ENCODE measurements at places on chromosomes 16 and 17.

- DNase-seq = no peak
Observed at GRCh38 chr17:38825762-38826247, 684 bp upstream of the CWC25 start.

DNA sequence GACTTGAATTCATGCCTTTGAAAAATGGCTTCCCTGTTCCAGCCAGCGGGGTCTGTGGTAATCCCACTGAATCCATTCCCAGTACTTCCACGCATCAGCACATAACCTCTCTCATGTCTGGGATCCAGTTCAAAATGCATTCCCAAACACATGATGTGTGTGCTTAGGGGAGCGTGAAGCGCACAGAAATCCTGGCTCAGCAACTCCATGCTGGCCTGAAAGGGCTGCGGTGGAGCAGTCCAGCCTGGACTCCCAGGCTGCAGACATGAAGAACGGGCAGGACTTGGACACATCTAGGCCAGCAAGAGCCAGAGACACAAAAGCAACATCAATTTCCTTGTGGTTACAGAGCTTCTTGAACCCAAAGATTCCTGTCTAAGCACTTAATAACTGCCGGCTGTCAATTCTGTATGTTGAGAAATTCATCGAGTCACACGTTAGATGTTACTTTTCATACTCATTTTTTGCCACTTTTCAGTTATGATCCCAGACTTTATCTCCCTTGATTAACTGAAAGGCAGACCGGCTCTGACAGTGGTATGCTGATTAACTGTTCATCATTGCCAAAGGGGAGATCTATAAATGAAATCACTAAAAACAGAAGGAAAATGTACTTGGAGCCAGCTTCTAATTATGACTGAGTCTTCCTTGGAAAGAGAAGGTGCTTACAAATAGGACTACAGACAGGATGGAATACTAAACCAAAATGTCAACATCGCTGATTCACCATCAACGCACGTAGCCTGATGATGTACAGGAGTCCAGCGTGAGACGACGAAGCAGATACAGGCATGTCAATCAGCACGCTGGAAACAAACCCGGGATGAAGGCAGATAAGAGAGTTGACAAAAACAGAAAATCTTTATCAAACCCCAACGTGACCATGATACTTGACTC lies 23.0 kb downstream of the NSMCE1 start:
- no peak for DNase-seq

GRCh38 chr17:74961657-74962350 lies 10.8 kb downstream of the HID1 start:
- peak; percentile 92 for DNase-seq

GRCh38 chr16:20763461-20764232 lies at the start of gene ACSM3:
Gene ACSM3 (plus strand): TSS chr16:20764014. CDS start chr16:20770035, 6,021 bp downstream.
- DNase-seq = peak; percentile 93

DNA sequence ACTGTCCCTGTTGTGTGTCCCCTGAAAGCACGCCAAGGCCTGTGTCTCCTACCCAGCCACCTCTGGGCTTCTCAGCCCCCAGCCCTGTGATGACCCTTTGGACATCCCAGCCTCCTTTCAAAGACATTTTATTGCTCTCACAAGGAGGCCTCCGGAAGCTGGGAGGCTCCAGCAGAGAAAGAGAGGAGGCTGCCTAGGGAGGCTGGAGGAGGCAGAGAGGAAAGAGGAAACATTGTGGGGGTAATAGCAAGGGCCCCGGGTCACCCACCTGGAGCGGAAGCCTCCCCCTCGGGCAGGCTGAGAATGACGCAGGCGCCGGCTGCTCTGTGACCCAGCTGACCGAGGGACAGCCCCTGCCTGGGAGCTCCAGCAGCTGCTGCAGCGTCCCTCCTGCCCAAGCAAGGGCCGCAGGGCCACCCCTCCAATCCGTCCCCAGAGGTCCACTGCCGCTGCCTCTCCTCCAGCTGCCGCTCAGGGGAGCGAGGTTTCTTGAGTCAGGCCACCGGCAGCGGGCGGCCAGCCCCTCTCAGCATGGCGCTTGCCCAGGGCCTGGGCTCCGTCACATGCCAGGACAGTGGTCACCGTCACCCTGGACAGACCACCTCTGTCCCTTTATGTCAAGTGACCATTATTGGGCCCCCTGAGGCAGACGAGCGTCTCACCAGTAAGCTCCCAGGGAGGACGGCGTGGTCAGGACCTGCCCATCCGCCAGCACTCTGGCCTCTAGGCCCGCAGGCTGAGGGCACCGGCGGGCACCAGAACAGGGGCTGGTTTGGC lies 29.3 kb downstream of the ACTG1 start:
- DNase-seq = peak; percentile 26

DNA sequence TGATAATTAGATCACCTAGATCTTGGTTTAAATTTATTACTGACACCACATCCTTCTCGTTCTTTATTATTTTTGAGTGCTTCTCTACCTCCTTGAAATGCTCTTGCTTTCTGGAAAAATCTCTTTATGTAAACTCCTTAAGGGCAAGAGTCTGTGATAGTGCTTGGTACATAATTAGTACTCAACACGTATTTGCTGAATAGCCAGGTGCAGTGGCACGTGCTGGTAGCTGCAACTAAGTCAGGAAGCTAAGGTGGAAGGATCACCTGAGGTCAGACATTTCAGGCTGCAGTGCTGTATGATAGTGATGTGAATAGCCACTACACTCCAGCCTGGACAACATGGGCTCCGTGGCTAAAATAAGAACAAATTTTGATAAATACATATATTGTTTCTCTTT lies 63.0 kb downstream of the PPM1E start:
- no peak for DNase-seq

- DNase-seq = no peak
Observed at GRCh38 chr16:25606069-25606468, 85.7 kb upstream of the HS3ST4 start.

GRCh38 chr16:15641753-15642556 lies 999 bp downstream of the MARF1 start:
- no peak for DNase-seq

DNA sequence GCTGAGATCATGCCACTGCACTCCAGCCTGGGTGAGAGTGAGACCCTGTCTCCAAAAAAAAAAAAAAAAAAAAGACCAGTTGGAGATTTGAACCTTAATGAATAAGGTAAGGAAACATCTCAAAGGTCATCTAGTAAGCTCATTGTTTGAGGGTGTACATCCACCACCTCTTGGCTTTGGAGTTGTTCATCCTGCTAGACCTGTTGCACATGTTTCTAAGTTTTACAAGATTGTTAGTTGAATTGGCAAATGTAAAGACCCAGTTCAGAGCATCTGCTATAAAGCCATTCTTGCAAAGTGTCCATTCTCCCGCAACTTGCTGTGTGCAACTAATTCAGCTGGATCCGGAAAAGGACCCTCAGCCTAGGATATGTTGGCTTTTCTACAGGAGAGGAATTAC lies 1.5 kb downstream of the PSMD7 start:
- DNase-seq = no peak

GRCh38 chr17:76940295-76940694 lies 72.1 kb downstream of the MGAT5B start:
- DNase-seq = no peak

DNA sequence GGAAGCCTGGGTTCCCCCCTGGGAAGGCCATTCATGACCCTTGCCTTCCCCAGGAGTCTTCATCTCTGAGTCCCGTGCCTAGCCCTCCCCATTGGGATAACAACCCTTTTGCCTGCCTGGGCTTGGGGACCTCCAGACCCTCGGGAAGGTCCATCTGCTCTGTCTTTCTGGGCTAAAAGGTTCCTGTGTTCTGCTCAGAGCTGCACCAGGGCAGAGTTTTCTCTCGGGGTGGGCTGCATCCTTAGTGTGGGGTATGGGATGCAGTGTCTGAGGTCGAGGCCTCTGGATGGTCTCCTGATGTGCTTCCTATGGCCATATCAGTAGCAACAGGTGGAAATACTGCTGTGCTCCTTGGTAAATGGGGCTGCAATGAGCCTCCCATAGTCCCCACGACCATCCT lies 22.9 kb upstream of the PLLP start:
- no peak for DNase-seq

DNA sequence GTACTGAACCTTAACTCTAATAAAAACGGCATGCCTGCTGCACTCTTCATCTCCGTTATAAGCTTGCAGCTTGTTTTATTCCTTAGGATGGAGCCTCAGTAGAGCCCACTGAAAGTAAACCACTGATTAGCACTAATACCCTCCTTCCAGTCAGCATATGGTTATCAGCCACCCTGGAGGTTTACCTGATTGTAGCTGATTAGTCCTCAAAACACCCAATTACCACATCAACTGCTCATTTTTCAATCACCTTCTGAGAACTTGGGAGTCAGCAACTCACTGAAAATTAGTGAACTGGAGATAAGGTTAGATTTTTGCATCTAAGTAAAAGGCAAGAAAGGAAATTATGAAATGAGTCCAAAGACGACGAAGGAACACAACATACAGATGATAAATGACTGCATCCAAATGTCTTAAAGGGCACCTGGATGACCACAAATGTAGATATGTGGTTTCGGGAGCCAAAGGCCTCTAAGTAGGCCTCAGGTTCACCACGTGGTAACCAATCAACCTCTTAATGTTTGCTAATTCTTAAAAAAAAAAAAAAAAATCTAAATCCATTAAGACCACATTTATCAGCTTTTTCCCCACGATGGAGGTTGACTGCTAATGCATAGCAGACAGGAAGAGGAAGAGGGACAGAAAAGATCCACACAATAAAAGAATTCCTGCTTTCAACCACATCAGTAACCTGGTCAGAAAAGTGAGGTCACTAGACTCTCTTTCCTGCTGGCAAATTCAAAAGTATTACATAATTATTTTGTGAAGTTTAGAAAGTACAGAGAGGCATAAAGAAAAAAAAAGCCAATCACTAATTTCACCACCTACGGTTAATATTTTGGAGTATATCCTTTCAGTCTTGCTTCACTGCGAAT lies 28.0 kb downstream of the DCUN1D3 start:
- no peak for DNase-seq

DNA sequence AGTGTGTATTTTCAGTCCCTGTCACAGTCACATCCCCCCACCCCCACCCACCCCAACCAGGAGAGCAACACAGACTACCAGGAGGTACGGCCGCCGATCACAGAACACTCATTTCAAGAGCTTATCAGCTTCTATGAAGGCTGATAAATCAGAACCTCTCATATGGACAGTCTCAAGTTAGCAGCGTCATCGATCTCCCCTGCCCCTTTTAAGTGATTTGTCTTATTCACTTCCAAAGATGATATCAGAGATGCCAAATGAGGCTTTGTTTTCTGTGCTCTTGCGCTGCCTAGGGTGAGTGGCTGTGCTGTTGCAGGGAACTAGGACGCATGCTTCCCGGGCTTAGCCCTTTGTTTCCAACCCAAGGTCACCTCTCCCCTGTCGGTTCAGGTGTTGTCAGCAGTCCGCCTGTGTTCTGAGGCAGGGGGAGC lies 26.8 kb upstream of the PMFBP1 start:
- no peak for DNase-seq

- DNase-seq = no peak
Observed at GRCh38 chr17:14910916-14911315, 354.2 kb downstream of the PMP22 start.

GRCh38 chr16:19861133-19861532 lies 23.5 kb downstream of the GPRC5B start:
- no peak for DNase-seq

- DNase-seq = no peak
Observed at GRCh38 chr16:14024283-14024682, 46.8 kb upstream of the MRTFB start.

GRCh38 chr17:19292377-19292711 lies 55.2 kb downstream of the EPN2 start:
- DNase-seq = no peak

GRCh38 chr16:75965504-75966374 lies 239.4 kb upstream of the CPHXL start:
- no peak for DNase-seq

GRCh38 chr16:84712801-84713775 lies 13.3 kb downstream of the USP10 start:
- no peak for DNase-seq

- no peak for DNase-seq
Observed at GRCh38 chr16:86508947-86509758, 1.2 kb upstream of the FOXF1 start.

DNA sequence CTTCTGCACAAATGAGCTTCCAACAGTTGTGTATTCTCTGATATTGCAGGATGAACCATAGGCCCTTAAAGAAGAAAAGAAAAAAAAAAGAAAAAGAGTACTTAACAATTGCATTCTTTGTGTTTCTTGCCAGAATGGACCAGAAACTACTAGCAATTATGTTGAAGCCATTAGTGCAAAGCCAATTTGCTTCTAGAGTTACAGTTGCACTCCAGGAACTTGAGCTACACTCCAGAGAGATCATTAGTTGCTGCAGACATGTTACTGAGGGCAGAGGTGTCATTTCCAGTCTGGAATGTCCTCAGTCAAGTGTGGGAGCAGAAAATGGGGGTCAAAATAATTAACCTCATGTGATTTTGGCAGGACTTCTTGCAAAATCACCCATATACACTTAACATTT lies 85.6 kb upstream of the CCL2 start:
- DNase-seq = no peak

- no peak for DNase-seq
Observed at GRCh38 chr17:55898195-55898594, 147.3 kb downstream of the PCTP start.

DNA sequence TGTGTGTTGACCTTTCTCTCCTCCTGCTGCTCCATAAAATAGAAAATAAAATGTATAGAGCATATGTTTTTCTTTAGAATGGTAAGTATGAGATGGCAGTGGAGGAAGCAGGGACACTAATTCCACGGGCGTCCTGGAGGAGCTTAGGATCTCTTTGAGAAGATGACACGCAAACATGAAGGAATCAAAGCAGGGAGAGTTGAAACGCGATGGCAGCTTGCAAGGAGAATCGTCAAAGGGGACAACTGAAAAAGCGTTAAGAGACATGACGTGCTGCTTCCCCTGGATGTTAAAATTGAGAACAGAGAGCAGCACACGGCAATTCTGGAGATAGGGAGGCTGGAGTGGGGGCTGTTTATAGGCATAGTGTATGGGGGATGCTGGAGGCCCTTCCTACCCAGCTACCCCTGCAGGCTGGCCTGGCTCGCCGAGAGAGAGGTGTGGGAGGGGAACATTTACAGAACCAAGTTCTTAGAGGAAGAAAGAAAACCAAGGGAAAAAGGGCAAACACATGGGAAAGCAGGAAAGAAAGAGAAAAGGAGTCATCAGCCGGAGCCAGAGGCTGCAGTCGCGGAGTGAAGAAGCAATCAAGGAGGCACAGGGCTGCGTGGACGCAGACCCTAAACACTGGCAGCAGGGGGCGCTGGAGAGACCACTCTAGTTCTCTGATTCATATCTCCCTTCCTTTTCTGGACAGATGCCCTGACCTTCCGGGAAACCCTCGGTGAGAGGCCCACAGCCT lies 55.8 kb downstream of the MYH13 start:
- peak; percentile 70 for DNase-seq
